ENCODE measurements at places on chromosomes 2 and 18.
A peak's percentile ranks its signal among the peaks of the same experiment; 100 is the strongest.

DNA sequence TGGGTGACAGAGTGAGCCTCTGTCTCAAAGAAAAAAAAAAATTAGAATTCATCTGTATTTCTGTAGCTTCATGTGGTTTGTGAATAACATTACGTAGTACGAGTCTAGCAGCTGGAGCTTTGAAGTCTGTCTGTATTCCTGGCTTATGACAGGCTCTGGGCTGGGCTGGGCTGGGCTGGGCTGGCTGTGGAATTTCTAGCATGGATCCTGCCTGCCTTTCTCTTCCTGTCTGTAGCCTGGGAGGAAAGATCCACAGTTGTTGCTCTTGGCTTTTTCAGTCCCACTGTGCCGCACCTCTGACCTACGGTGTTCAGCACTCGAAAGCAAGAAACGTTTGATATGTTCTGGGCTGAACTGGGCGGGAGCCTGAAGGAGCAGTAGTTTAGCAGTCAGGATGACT, 55.4 kb downstream of the BOLA3 start:
- DNase-seq, result no peak

DNA sequence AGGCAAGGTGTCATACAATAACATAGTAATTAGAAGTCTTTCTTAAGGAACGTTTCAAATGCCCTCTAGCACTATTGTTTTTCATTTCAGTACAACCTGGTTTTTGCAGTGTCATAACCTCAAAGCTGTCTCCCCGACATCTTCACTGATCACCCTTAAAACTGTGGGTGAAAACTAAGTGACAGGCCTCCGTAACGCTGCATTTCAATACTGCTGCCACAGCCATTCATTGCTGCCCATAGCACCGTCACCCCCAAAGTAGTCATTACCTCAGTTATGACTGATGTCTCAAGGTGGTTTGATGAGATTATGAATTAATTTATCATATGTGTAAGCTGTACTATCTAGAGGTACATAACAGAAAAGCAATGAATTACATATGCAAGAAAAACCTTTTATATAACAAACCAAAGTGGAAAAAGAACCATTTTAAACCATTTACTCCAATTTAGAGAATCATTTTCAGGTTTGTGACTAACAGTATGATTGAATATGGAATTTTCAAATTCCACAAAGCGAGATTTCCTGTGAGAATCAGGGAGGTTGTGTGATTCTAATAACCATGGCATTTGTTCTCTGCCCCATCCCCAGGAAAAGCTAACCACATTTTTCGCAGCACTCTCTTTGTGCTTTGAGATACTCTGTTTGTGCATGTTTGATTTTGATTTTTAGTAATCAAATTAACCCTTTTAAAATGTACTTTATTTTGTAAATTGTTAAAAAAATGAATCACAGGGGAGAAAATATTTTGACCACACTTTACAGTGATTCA, 263.0 kb downstream of the PTGR3 start:
- peak; percentile 17 for DNase-seq

- DNase-seq, result peak; percentile 29
Measured at GRCh38 chr2:212974692-212975091, 176.7 kb downstream of the IKZF2 start.

- no peak for DNase-seq
Measured at GRCh38 chr2:219408204-219408603, 10.0 kb upstream of the DES start.

- no peak for DNase-seq
Measured at GRCh38 chr2:164935118-164936101, 19.9 kb downstream of the SLC38A11 start.

DNA sequence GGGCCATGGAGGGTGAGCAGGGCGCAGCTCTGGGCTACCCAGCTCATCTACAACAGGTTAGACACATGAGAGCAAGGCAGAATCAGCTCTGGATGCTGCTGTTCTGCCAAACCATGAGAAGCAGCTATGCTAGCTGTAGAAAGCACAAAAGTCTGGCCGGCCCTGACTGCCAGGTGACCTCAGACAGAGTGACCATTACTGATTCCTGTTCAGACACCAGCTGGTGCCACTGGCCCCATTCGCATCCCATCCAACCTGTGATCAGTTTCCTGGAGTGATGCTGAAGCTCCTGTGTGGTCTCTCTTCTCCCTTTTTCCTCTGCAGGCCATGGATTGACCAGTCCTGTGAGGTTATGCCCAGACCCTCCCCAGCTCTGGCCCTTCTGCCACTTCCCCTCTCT, 14.3 kb downstream of the RBMS1 start:
- no peak for DNase-seq

DNA sequence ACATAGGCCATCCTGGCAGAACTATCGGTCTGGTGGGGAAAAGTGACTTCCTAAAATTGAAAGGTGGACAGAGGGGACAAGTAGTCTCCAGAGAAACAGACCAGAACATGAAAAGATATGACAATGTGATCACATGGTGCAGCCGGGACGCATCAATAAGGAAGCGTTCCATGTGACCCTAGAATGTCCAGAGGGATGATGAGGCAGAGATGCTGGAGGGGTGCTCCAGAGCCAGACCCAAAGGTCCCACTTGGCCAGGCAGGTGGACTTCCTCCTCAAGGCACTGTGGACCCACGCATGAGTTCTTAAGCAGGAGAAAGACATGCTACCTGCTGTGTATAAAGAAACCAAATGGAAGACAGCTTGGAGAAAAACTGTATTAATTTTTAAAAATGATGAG, 50.2 kb downstream of the CDH2 start:
- DNase-seq, result no peak

DNA sequence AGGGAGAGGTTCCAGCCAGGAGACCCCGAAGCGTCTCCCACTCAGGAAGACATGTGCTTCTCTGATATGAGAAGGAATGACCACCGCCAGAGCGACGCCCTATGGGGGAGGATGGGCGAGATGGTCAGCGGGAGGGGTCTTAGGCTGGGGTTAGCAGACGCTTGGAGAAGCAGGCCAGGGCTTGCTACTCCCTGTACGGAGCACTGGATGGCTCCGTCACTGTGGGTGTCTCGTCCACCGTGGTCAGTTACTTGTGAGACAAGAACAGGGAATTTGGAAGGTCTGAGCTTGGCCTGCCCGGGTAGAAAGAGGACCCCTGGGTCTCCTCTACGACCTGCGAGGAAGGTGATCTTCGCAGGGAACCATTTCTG, 39.8 kb downstream of the TMEM18 start:
- DNase-seq, result no peak

DNA sequence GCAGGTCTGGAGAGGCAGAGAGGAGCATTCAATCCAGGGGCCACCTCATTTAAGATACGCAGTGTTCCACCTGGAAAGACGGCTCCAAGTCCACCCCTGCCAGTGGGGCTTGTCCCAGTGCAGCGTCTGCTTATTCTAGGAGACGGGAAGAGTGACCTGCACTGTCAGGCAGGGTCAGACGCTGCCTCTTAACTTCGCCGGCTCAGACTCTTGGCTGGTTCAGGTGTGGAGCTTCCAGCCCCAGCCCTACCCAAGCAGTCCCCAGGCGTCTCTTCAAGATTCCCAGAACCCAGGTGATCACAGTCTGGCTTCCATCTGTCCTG, 208.5 kb downstream of the TFCP2L1 start:
- no peak for DNase-seq

GRCh38 chr2:37149626-37150322, 7.0 kb downstream of the EIF2AK2 start:
- no peak for DNase-seq

- peak; percentile 67 for DNase-seq
Measured at GRCh38 chr18:48676756-48677368, 138.0 kb downstream of the CTIF start.
